ENCODE measurements at places on chromosomes 6 and 20. TPM values are rescaled to one million over a fixed set of nuclear protein-coding genes. Genes with fewer than 3 reads are reported as not detected.

GRCh38 chr20:25084626-25085187 is 2.8 kb upstream of the VSX1 start:
- H3K27ac ChIP-seq, result no peak overlapping the region
- no peaks in the 10 kb centered on the region for H3K4me1 ChIP-seq
- no peaks in the 10 kb centered on the region for H3K36me3 ChIP-seq
- no peak for DNase-seq
- H3K27me3 ChIP-seq, result peaks cover 42% of the 10 kb centered on the region

- peak within 1 kb of the TSS; percentile 35 for H3K4me3 ChIP-seq
- no peaks in the 10 kb centered on the region for H3K36me3 ChIP-seq
- H3K27ac ChIP-seq, result peak within 1 kb of the TSS; percentile 59
- peak; percentile 95 for DNase-seq
- H3K27me3 ChIP-seq, result peaks cover 16% of the 10 kb centered on the region
- peaks cover 4% of the 10 kb centered on the region for H3K4me1 ChIP-seq
Measured at GRCh38 chr6:106360410-106360988, at the start of gene CRYBG1. Gene CRYBG1 (plus strand): TSS chr6:106360717. CDS start chr6:106360909, 192 bp downstream.

DNA sequence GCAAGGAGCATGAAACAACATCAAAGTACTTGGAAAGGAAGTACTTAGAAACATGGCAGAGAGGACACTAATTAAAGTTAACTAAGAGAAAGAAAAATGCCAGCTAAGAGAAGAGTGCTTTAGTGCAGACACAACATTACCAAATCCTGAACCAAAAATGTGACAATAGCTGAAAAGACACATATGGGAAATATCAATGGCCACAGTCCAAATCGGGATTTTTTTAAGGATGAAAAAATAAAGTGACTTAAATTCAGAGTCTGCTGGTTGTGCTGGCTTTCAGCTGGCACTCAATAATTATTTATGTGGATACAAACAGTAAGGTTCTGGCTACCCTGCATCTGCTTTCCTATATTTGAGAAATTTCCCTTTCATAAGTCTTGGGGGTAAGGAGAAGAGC is 12.6 kb upstream of the DST start:
- peaks cover 4% of the 10 kb centered on the region for H3K36me3 ChIP-seq
- no peaks in the 10 kb centered on the region for H3K27me3 ChIP-seq
- H3K4me1 ChIP-seq, result peaks cover 4% of the 10 kb centered on the region
- DNase-seq, result no peak
- H3K4me3 ChIP-seq, result no peak overlapping the region
- H3K27ac ChIP-seq, result no peak overlapping the region

Gene ZSCAN31
- 3.4 TPM for polyA plus RNA-seq

DNA sequence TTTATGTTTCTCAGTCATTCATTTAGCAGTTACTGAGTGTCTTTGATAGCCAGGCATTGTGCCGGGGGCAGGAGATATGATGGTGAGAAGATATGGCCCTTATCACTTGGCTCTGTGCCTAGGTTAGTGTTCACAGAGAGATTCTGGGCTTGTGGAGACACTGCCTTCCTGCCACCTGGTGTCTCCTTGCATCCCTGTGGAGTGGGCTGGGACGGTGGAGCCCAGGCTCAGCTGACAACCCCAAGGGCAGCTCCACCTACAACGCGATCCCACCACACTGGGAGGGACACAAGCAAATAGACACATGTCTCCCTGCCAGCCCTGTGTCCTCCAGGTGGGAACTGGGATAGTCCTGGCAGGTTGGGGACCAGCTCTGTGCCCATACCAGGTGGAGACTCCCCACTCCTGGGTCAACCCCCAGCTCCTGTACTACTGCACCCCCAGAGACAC is 30.3 kb upstream of the VEGFA start:
- H3K4me1 ChIP-seq, result peaks cover 21% of the 10 kb centered on the region
- H3K36me3 ChIP-seq, result no peaks in the 10 kb centered on the region
- DNase-seq, result peak; percentile 83

DNA sequence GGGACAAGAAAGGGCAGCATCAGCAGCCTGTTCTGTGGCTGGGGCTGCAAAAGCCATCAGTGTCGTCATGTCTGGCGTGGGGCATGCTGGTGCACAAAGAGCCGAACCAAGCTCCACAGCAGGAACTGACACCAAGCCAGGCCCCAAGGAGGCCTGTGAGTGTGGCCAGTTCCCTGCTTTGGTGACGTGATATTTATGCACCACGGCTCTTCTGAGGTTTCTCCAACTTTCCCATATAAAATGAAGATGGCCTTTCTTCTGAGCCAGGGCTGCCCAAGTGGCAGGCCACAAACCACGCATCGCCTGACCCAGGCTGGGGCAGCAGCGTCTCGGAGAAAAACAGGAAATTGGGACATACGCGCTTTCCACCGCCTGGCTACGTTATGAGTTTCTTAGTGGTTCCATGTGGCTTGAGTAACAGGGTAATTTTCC is 109.9 kb downstream of the RIN2 start:
- peaks cover 15% of the 10 kb centered on the region for H3K4me1 ChIP-seq
- H3K27me3 ChIP-seq, result no peaks in the 10 kb centered on the region
- DNase-seq, result no peak
- H3K36me3 ChIP-seq, result no peaks in the 10 kb centered on the region

Gene PRICKLE4
- not detected for polyA plus RNA-seq

GRCh38 chr6:34757687-34758274 is 476 bp downstream of the SNRPC start:
- peaks cover 3% of the 10 kb centered on the region for H3K36me3 ChIP-seq
- no peak for DNase-seq
- H3K4me3 ChIP-seq, result peak overlapping the region; percentile 72
- H3K27ac ChIP-seq, result peak overlapping the region; percentile 62
- H3K4me1 ChIP-seq, result no peaks in the 10 kb centered on the region

DNA sequence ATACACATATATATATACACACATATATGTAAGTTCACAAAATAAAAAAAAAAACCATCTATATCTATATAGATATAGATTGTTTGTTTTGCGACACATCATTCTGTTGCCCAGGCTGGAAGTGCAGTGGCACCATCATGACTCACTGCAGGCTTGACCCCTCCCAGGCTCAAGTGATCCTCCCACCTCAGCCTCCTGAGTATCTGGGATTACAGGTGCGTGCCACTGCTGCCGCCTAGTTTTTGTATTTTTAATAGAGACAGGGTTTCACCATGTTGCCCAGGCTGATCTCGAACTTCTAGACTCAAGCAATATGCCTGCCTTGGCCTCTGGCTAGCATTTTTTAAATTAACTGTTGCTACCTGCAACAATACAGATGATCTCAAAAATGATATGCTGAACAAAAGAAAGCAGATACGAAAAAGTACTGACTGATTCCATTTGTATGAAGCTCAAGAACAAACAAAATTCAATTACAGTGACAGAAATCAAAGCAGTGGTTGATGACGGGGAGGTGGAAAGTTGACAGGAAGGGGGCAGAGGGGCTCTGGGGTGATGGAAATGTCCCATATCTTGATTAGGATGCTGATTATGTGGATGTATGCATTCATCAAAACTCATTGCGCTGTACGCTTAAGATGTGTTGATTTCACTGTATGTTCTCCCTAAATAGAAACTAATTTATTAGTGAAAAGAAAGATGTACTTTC is 49.6 kb downstream of the ATXN1 start:
- H3K4me1 ChIP-seq, result peaks cover 17% of the 10 kb centered on the region
- no peak for DNase-seq
- H3K27ac ChIP-seq, result no peak overlapping the region
- no peaks in the 10 kb centered on the region for H3K36me3 ChIP-seq
- no peak overlapping the region for H3K4me3 ChIP-seq
- H3K27me3 ChIP-seq, result no peaks in the 10 kb centered on the region

Gene CYP21A2
- 0.81 TPM for polyA plus RNA-seq

GRCh38 chr6:132304891-132305305 is 96.4 kb downstream of the MOXD1 start:
- no peaks in the 10 kb centered on the region for H3K4me1 ChIP-seq
- no peaks in the 10 kb centered on the region for H3K36me3 ChIP-seq
- H3K27ac ChIP-seq, result no peak overlapping the region
- no peak overlapping the region for H3K4me3 ChIP-seq

Gene HTR1E
- polyA plus RNA-seq, result not detected

- no peak overlapping the region for H3K4me3 ChIP-seq
- H3K4me1 ChIP-seq, result no peaks in the 10 kb centered on the region
- no peaks in the 10 kb centered on the region for H3K36me3 ChIP-seq
- no peaks in the 10 kb centered on the region for H3K27me3 ChIP-seq
- no peak for DNase-seq
Measured at GRCh38 chr6:5967594-5967993, 39.1 kb downstream of the NRN1 start.

GRCh38 chr20:1041845-1042390 is 39.8 kb upstream of the RSPO4 start:
- H3K27ac ChIP-seq, result no peak overlapping the region
- H3K27me3 ChIP-seq, result no peaks in the 10 kb centered on the region
- DNase-seq, result peak; percentile 13
- no peaks in the 10 kb centered on the region for H3K4me1 ChIP-seq
- H3K36me3 ChIP-seq, result no peaks in the 10 kb centered on the region
- no peak overlapping the region for H3K4me3 ChIP-seq
